ENCODE measurements at places on chromosomes 6 and 20.

GRCh38 chr20:44601236-44601671 lies 18.9 kb downstream of the PKIG start:
- DNase-seq: no peak

DNA sequence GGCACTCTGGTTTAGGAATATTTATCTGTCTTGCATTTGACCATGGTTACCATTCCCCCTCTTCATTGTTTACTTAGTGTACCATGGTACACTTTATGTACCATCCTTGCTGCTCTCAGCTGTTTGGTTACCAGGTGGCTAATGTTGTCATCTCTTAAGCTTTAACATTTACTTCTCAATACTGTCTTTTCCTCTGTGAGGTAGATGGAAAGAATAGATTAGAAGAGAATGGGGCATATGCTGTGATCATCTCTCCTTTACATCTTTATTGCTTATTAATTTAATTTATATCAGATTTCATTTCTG lies 109.2 kb downstream of the NCOA3 start:
- DNase-seq: no peak

- no peak for DNase-seq
Observed at GRCh38 chr20:33658929-33659328, 3.2 kb upstream of the C20orf144 start.

GRCh38 chr6:104253236-104253635 lies 606.5 kb downstream of the HACE1 start:
- DNase-seq: no peak

DNA sequence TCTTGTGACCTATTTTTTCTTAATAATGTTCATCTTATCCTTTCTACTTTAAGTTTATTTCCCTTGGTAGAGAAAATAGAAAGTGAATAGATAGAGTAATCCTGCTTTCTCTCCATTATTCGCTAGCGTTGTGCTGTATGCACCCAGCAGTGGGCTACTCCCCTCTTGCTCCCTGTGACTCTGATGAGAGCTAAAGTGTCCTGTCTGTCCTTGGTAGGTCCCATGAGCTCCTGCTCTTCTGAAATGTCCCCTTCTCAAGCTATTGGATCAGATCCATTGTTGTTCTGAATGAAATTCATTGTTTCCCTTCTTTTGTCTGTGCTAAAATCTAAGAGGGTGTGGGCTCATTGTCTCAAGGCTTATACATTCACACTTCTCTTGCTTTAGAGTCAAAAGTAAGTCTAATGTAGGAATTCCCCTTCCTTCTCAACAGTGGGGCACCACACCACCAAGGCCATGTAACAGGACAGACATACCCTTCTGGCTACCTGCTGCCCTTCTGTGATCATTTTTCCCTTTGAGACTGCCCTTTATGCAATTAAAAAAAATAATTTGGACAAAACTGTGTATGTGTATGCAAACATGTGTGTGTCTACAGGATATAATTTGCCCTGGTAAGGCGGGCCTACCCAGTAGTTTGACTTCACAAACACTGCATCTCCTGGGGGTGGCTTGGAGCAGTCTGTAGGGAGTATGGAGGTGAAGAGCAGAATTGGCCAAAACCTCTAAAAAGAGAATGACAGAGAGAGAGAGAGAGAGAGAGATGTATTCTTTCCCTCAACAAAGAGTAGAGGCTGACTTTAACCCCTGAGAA lies 167.0 kb upstream of the MYLIP start:
- no peak for DNase-seq

DNA sequence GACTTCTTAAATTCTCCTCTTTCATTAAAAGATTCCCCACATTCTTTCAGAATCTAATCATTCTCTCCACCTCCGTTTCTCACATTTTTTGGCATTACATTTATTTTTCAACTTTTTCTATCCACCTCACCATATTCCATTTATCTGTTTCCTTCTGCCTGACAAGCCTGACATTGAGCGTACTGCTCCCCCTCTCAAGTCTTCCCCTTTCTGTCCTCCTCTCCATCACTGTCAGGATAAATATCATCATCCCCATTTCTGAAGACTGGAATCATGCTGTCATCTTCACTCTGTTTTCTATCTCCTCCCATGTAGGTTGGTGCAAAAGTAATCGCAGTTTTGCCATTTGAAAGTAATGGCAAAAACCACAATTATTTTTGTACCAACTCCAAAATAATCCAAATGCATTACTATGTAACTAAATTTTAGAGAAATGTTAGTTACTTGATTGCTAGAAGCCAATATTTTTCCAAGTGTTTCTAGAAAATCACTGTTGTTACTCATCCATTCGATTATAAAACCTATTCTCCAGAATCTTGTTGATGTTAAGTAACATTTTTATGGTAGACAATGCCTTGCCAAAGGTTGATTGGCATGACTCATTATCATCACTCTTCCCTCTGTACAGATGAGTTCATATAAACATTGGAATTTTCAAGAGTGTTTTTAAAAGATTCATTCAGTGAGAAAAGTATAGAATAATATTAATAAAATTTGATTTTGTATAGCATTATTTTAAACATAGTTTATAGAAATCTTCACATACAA lies 292.3 kb upstream of the RNF217 start:
- no peak for DNase-seq
